Coronary artery (tissue), 2 donors: ENCODE measurements at places on chromosomes 2 and 18.

DNA sequence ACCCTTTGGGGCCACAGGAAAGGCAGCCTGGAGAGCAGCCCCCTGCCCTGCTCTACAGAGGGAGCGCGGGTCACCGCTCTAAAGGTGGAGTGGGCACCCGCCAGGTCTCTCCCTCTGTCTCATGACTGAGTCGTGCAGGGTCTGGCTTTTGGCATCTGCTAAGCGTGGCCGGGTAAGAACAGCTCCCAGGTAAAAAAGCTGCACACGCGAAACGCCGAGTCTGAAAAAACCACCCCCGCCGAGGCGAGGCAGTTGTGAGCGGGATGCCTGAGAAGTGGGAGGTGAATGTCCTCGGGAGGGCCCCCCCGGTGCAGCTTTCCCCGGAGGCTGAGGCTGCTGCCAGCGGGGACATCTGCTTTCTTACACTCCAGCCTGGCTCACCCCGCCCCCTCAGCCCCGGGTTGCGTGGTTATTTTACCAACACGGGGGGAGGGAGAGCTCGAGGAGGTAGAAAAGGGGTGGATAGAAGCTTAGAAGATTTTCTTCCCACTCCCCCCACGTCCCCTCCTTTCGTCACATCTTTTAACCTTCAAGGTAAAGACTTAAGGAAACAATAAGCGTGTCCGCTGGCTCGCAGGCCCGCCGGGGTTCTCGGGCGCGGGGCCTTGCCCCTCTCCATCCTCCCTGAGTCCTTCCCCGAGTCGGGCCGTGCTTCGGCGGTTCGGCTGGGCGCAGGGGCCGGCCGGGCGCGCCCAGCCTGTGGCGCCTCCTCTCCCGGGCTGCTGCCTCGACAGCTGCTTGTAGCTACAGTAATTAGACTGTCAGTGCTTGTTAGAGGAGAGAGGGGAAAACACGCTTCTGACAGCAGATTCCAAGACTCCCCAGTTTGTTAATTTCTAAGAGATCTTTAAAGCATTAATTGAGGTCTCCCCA lies 70.6 kb upstream of the PSMD14 start:
- peak; percentile 74 for DNase-seq

DNA sequence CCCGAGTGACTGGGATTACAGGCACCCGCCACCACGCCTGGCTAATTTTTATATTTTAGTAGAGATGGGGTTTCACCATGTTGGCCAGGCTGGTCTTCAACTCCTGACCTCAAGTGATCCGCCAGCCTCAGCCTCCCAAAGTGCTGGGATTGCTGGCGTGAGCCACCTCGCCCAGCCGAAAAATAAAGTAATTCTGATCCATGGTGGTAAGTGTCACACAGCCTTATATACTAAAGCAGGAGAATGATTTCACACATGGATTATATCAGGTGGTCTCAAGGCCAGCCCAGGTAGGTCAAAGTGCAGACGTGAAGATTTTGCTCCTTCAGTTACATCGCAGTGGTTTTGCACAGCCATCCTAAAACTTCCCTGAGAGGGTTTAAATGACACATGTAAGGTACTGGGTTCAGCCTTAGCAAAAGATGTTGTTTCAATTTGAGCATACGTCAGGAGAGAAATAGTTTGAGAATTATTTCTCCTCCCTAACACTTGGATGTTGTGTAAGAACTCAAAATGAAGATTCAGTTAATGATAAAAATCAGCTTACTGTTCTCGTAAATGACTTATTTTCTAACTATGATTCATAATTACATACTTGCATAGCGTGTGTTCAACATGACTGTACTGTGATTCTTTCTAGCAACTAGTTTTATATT lies 93.0 kb upstream of the SLC39A10 start:
- DNase-seq, result no peak

DNA sequence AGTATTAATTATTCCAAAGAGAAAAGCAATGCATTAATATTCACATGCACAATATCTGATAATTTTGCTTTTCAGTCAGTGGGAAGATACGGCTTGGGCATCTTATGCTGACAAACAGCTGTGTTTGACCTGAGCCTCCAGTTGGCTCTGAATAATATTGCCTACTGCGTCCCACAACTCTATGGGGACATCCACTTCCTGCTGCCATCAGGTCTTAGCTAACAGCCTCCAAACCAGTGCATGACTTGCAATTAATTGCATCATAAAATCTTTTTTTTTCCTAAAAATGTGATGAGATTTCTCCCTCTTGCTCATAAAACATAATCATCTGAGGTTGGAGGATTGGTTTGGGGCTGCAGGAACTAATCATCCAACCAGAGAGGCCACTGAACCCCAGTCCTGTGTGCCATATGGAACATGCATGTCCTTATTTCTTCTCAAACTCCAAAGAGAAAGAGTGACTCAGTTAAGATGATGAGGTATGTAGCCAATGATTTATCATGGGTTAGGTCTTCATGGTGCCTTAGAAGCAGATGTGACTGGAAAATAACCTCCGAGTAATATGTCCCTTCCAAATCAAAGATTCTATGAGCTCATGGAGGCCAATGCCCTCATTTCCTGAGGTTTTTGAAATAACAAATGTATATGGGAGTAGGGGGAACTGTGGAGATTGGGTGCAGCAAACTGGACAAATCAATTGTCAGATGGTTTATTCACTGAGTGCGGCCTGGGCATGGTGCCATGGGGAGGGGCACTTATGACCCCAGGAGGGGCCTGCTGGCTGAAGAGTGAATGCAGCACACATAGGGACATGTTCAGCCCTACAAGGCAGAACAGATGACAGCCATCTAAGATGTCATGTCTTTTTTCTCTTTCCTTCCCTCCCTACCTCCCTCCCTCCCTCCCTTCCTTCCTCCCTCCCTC lies 39.4 kb downstream of the EDAR start:
- no peak for DNase-seq

DNA sequence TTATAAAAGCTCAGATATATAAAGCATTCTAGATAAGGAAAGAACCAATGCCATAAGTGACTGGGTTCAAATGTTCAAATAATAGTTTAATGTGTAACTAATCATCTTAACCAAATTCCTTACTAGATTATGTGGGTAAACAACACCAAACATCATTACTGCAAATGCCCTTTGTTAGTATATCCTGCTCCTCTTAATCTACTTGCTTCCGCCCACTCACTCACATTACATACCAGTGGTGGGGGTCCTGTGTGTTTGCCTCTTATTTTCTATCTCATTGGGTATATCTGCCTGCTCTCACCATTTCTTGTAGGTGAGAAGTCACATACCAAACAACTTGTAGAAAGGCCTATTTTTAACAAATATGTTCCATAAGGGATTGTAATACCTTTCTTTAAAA lies 562.1 kb downstream of the NRXN1 start:
- no peak for DNase-seq

DNA sequence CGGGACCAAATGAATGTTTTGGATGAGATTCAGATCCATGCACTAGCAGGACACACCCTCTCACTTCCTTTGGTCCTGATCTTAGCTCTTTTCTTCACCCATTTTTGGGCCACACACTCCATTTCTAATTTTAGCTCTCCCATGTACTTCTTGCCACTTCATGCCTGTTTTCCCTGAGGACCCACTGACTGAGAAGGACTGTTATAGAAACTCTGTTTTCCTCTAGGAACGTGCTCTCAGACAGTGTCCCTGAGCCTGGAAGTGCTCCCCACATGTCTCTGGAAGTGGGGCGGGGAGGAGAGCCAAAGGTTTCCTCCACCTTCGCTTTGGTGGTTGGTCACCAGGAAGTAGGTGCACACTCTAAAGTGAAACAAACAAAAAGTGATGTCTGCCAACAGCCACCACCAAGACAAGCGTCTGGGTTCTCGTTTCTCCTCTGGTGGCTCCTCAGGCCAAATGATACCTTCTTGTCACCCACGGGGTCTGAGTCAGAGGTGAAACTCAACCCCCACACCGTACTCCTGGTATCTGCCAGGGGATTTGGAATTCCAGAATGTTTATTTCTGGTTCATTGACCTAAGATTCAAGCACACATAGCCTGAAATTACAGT lies 74.7 kb downstream of the MERTK start:
- peak; percentile 77 for DNase-seq

DNA sequence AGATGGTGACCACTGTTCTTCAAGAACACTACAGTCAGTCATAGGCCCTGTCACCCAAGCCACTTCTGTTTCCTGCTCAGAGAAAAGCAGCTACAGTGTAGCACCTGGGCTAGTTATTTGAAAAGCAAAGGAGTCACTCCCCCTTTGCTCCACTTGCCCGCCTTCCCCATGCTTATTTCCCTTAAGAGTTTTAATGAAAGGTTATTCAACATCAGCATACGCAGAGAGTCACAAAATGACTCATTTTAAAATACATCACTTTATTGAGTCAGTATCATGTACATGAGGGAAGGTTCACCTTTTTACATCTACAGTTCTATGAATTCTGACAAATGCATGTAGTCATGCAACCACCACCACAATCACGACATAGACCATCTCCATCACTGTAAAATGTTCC lies 71.3 kb downstream of the TNFRSF11A start:
- no peak for DNase-seq

DNA sequence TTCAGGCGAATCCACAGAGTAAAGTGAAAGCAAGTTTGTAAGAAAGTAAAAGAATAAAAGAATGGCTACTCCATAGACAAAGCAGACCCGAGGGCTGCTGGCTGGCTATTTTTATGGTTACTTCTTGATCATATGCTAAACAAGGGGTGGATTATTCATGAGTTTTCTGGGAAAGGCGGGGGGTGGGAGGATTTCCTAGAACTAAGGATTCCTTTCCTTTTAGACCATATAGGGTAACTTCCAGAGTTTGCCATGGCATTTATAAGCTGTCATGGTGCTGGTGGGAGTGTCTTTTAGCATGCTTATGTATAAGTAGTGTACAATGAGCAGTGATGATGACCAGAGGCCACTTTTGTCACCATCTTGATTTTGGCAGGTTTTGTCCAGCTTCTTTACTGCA lies 59.8 kb downstream of the SLC4A3 start:
- DNase-seq, result no peak

DNA sequence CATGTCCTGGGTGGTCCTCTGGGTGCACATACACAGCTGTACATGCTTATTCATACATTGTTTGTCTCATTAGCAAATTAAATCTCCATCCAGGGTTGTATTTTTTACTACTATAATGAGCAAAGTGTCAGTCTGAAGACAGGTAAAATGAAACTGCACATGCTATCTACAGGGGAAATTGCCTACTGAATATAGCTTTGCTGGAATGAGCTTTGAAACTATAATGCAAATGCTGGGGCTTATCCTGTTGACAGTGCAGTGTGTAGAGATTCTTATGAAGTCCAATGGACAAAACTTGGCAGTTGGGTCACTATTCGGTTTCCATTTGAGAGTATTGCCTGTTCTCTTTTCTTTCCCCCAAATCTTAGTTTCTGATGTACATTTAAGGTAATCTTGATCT lies 292.8 kb upstream of the LRP1B start:
- no peak for DNase-seq

GRCh38 chr18:13359210-13359609 lies 140.7 kb downstream of the LDLRAD4 start:
- no peak for DNase-seq

DNA sequence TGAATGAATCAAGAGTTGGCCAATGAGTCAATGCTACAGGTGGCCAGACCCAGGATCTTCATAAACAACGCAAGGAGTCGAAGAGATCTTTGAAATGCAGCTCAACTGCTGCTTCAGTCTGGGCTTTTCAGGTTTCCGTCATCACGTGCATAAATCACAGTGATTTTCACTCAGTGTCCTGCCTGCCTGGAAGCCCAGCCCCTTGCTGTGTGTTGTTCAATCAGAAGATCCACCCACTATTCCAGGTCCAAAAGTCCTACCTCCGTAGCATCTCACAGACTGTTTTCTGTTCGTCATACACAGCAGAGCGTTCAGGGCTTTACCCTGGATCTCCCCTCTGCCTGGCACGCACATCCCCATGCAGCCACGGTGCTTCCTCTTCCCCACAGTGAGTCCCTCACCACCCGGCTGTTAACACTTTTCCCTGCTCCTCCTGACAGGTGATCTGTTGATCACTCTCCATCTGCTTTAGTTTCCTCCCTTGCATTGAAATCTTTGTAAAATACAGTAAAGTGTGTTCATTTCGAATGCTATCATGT lies 216.3 kb downstream of the MYT1L start:
- DNase-seq, result no peak

DNA sequence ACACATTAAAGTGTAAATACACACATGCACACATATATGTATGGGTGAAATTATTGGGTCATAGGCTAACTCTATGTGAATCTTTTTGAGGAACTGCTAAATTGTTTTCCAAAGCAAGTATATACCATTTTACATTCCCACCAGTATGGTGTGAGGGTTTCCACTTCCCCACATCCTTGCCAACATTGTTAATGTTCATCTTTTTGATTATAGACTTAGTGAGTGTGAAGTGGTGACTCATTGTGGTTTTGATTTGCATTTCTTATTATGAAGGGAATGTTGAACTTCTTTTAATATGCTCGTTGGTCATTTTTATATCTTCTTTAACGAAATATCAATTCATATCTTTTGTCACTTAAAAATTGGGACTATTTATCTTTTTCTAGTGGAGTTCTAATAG lies 181.8 kb upstream of the GCFC2 start:
- no peak for DNase-seq

GRCh38 chr2:21007129-21008013 lies 36.5 kb downstream of the APOB start:
- DNase-seq, result no peak

GRCh38 chr2:19020144-19021099 lies 338.0 kb downstream of the OSR1 start:
- DNase-seq, result no peak

GRCh38 chr18:68713796-68714195 lies 1.1 kb downstream of the TMX3 start:
- no peak for DNase-seq

DNA sequence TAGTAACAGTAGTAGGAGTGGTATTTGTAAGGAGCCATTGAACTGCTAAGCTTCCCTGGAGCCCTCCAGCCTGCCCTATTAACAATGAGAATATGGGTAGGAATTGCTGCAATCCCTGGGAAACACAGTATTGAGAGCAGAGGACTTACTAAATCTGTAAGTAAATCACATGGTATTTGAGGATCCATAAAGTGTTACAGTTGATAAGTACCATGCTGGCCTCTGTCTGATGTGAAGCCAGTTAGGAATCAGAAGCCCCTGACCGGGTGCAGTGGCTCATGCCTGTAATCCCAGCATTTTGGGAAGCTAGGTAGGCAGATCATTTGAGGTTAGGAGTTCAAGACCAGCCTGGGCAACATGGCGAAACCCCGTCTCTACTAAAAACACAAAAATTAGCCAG lies 224.6 kb downstream of the C1D start:
- DNase-seq, result no peak

GRCh38 chr2:215071676-215072075 lies 66.8 kb downstream of the ABCA12 start:
- no peak for DNase-seq

- no peak for DNase-seq
Measured at GRCh38 chr2:95333056-95333455, 35.9 kb downstream of the KCNIP3 start.
